Fibroblast of skin of back (primary cell): ENCODE measurements at places on chromosomes 6 and 20.

GRCh38 chr20:4740774-4741431 is 19.2 kb downstream of the PRND start:
- peak; percentile 27 for DNase-seq

DNA sequence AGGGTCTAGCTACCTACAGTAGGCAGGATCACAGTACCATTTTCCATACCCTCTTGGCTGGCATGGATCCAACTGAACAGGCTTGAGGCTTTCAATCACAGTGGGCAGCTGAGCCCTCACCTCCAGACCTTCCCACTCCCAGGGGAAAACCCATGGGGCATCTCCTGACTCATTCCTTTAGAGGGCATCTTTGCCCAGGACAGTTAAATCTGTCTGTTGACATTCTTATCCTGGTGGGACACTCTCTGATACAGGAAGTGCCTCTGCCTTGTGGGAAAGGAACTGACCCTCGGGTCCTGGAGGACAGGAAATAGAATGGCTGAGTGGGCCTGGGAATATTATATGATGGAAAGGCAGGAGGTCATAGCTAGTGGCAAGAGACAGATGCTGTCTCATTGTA is 10.2 kb upstream of the EPB41L1 start:
- DNase-seq = no peak

- DNase-seq = no peak
These were observed 26.1 kb downstream of the IYD start for GRCh38 chr6:150394899-150395295.

DNA sequence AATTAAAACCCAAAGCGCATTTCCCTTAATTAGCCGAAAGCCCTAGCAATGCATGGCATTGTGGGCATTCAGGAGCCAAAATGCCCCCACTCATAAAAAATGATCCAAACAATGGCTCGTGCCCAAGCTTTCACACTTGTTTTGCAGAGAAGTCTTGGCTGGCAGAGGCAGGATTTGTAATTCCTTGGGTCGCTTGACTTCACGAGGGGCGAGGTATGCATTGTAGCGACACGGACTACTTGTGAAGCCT is 613 bp upstream of the SASH1 start:
- no peak for DNase-seq

DNA sequence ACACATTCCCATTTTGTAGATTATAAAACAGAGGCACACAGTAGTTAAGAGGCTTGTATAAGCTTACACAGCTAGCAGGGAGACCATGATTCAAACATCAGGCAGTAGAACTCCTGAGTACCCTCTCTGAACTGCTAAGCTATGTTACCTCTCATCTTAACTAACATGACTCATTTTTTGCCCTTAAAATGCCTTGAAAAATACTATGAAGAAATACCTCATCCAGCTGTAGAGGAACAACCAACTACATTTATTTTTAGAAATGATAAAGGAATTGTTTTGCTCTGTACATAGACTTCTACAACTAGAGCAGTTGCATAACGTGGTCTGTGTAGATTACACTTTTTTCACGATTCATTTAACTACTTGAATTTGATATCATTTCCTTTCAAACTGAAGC is 102.1 kb downstream of the FLRT3 start:
- DNase-seq = peak; percentile 78
